ENCODE measurements at places on chromosomes 1 and 21. TPM values are rescaled to one million over a fixed set of nuclear protein-coding genes. Genes with fewer than 3 reads are reported as not detected.

- H3K36me3 ChIP-seq = no peaks in the 10 kb centered on the region
- no peak overlapping the region for H3K27ac ChIP-seq
- no peak overlapping the region for H3K4me3 ChIP-seq
- peaks cover 20% of the 10 kb centered on the region for H3K27me3 ChIP-seq
- H3K4me1 ChIP-seq = peaks cover 3% of the 10 kb centered on the region
These were observed 5.5 kb upstream of the AVPR1B start for GRCh38 chr1:206122686-206123085.

- no peak for DNase-seq
- H3K27ac ChIP-seq = no peak within 1 kb of the TSS
- no peaks in the 10 kb centered on the region for H3K36me3 ChIP-seq
- H3K4me3 ChIP-seq = no peak within 1 kb of the TSS
- H3K4me1 ChIP-seq = no peaks in the 10 kb centered on the region
These were observed at the start of gene DSCAM for GRCh38 chr21:40846587-40847411. DSCAM (minus strand) TSS chr21:40847158; CDS start chr21:40846661, 497 bp downstream.

The PAPPA2 gene
- 0.30 TPM for total RNA-seq

The SOX13 gene
- total RNA-seq = 7.3 TPM

The KRTAP13-2 gene
- not detected for total RNA-seq

Measured in heart right ventricle (tissue), 16 donors.